Stimulated activated CD4-positive, alpha-beta T cell treated with anti-CD3 and anti-CD28 coated beads, Interleukin-1b, Interleukin-23, amount 100 ng/mL, for 1 hour (primary cell): ENCODE measurements at places on chromosomes 6 and 20.
A peak's percentile ranks its signal among the peaks of the same experiment; 100 is the strongest.

- no peak for DNase-seq
Measured at GRCh38 chr6:169287675-169288074, 34.0 kb upstream of the THBS2 start.

- DNase-seq: no peak
Measured at GRCh38 chr6:25692472-25692871, 40.5 kb downstream of the SCGN start.

GRCh38 chr6:49463612-49463967 is 420 bp downstream of the CENPQ start:
- no peak for DNase-seq

DNA sequence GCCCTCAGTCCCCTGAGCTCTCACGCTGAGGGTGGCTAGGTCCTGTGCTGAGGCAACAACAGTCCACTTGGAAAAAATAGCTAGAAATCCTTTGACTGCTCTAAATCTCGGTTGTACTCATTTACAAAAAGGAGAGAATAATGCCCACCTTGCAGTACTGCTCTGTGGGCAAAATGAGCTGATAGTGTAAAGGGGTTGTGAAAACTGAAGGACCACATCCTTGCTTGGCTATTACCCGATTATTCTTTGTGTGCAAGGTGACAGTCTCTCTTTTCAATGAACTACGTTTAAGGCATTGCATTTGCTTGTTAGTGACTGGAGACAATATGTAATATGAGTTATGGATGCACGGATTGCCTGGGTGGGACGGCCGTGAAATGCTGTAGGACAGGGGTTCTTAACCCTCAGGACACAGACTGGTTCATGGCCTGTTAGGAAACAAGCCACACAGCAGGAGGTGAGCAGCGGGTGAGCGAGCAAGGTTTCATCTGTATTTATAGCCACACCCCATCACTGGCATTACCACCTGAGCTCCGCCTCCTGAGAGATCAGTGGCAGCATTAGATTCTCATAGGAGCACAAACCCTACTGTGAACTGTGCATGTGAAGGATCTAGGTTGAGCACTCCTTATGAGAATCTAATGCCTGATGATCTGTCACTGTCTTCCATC is 14.6 kb downstream of the SAMD3 start:
- DNase-seq: no peak

GRCh38 chr20:4835244-4836177 is 113.8 kb downstream of the PRND start:
- DNase-seq: no peak

GRCh38 chr20:62266340-62266739 is 28.0 kb downstream of the OSBPL2 start:
- no peak for DNase-seq

- DNase-seq: no peak
Measured at GRCh38 chr6:131282365-131282764, 147.1 kb downstream of the AKAP7 start.

GRCh38 chr20:36315545-36316351 is 9.6 kb downstream of the DLGAP4 start:
- DNase-seq: no peak

DNA sequence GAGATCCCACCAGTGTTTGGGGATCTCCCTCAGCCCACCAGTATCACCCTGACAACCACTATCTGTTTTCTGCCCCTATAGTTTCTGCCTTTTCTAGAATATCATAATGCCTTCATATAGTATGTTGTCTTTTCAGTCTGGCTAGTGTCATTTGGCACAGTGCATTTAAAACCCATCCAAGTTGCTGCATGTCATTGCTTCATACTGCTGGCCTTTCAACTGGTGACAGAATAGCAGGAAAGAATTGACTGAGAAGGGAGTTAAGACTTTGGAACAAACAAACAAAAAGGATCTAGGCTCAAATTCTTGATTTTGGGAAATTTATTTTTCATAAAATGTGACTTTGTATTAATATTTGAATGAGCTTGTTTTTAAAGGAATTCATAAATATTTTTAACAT is 4.5 kb downstream of the LMBRD1 start:
- DNase-seq: no peak

GRCh38 chr6:45421709-45422502 is 44.2 kb upstream of the SUPT3H start:
- no peak for DNase-seq

DNA sequence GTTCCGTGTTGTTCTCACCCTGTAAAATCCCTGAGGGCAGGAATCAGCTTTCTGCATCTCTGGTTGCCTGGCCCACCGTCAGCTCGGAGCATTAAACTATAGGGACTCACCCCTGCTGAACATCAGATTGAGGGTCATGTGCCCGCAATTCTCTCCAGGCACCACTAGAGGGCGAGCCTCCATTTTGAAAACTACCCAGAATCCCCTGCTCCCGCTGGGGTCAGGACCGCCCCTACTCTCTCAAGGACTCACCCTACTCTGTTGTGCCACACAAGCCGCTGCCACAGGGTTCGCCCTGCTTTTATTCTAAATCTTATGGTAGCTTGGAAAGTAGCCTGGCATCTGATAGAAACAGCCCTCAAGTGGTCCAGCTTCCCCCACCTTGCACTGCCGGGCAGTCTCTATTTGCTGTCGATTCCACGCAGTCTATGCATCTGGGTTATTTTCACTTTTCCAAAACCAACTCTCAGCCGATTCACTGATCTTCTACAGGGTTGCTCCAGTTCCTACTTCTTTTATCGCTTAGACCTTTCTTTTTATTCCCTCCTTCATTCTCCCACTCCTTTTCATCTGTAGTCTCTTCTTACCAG is 244.1 kb upstream of the QKI start:
- DNase-seq: no peak

GRCh38 chr6:144362042-144363018 is 77.2 kb downstream of the UTRN start:
- no peak for DNase-seq

GRCh38 chr6:155219858-155220301 is 43.9 kb upstream of the CLDN20 start:
- no peak for DNase-seq

GRCh38 chr6:14108571-14109410 is 8.8 kb upstream of the CD83 start:
- peak; percentile 6 for DNase-seq

DNA sequence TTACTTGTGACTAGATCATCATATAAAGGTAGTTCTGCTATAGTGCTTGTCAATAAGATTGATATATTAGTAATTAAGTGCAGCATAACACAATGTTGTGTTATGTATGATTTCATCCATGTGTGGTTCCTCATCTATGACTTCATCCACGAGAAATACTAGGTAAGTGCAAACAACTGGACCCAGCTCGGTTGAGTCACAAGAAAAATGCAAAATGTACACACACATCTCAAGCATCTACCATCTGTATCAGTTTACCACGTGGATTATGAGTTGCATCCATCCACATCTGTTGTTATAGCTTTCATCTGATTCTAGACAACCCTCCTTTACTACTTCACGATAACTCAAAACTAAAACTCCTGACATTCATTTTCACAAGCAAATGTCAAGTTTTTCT is 517.0 kb upstream of the CITED2 start:
- no peak for DNase-seq

GRCh38 chr6:46129291-46129628 is 529 bp upstream of the ENPP4 start:
- DNase-seq: no peak

GRCh38 chr20:59788196-59788735 is 145.2 kb downstream of the SYCP2 start:
- no peak for DNase-seq
